ENCODE measurements at places on chromosomes 16 and 17.

DNA sequence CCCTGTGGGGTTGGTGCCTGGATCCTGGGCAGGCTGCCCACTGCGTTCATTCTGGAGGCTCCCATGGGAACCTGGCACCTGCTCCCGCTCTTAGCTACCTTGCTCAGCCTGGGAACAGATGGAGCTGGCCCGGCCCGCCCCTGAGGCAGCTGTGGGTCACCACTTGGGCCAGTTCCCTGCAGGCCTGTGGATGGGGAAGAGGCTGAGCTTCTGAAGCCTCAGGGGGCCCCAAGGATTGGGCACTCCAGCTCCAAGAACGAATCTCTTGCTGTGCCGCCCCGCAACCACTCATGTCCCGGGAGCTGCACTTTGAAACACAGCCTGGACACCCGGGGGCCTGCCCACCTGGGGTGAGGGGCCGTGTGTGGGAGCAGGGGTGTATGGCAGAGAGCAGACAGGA is 37.7 kb downstream of the BAHCC1 start:
- no peak for DNase-seq

- DNase-seq = no peak
These were observed 1.3 kb downstream of the SALL1 start for GRCh38 chr16:51149721-51150164.

DNA sequence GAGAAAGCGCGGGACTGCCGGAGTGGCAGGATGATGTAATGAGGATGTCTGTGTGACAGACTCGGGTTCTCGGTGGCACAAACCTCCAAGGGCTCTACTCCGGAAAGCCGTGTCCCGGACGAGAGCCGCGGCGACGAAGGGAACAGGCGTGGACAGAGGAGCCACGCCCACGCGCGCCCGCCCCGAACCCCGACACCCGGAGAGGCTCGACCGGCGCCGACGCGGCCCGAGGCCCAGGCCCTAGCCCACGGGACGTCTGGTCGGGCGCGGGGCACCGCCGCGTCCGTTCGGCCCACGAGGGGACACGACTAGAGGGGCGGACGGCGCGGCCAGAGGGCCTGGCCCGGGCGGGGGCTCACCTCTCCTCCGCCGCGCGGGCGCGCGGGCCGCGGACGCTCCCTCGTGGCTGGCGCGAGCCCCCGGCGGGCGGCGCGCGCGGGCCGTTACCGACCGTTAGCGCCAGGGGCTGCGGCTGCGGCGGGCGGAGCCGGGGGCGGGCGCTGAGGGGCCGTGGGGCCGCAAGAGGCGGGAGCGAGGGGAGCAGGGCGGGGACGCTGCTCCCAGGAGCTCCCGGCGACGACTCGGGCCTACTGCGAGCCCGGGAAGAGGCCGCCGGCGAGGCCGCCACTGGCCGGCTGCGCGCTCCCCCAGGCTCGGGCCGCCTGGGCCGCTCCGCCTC is 2.1 kb upstream of the IRX5 start:
- DNase-seq = peak; percentile 45

GRCh38 chr16:1172651-1173050 is 19.7 kb downstream of the CACNA1H start:
- no peak for DNase-seq

DNA sequence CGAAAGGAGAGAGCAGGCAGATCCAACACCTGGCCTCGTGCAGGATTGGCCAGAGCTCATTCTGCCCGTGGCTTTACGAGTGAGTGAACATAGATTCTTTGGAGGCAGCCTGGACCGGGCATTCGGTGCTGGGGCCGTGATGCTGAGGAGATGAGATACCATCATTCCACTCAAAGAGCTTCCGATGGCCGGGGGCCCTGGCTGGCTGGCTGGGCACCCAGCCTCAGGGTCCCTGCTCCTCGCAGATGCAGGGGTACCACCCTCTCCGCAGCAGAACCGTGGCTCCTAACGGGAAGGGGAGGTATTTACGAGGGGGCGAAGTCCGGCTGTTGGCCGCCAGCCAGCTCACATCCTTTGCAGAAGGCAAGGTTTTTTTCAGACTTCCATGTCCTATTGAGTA is 66.1 kb upstream of the FOXF1 start:
- no peak for DNase-seq

DNA sequence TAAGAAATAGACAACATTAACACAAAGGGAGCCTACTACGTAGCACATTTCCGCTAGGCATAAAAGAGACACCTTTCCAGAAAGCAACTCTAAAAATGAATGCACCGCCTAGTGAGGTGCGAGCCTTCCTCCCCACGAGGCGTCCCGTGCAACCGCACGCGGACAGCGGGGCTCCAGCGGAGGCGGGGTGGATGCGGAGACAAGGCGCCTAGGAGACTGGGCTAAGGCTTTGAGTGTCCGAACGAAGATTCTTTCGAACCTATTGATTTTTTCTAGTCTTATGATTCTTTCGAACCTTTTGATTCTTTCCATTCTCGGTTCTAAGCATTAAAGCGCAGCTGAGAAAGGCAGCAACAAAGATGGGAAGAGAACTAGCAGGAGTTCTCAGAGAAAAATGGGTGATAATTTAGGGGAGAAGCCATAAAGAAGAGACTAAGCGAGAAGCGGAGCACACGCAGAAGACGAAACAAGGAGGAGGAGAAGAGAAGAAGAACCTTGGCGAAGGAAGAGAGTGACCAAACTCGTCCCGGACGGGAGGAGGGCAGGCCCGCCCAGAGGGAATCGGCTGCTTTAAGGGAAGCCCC is 394 bp upstream of the CPD start:
- DNase-seq = no peak

DNA sequence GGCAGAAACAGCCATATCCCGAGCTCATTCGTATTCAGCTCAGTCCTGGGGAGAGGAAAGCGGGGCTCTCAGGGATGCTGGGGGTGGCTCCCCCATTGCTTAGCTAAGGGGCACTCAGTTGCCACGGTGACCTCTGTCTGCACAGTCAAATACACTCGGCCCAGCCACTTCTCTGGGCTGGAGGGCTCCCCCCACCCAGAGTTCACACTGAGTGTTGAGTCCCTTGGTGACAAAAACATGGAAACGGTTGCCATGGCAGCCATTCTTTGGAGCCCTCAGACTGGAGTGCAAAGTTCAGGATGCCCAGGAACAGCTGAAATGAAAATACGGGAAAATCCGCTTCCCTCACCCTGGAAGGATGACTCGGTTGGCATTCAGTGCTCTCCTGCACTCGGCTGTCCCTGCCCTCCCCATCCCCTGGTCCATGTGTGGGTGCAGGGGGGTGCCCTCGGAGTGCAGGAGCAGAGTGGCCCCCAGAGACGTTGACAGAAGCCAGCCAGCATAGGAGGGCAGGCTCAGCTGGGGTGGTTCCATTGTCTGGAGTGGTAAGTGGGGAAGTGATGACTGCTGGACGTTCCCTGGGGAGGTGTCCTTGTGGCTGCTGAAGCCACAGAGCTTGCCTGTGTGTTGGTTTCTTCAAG is 216.5 kb downstream of the NTN1 start:
- DNase-seq = no peak

DNA sequence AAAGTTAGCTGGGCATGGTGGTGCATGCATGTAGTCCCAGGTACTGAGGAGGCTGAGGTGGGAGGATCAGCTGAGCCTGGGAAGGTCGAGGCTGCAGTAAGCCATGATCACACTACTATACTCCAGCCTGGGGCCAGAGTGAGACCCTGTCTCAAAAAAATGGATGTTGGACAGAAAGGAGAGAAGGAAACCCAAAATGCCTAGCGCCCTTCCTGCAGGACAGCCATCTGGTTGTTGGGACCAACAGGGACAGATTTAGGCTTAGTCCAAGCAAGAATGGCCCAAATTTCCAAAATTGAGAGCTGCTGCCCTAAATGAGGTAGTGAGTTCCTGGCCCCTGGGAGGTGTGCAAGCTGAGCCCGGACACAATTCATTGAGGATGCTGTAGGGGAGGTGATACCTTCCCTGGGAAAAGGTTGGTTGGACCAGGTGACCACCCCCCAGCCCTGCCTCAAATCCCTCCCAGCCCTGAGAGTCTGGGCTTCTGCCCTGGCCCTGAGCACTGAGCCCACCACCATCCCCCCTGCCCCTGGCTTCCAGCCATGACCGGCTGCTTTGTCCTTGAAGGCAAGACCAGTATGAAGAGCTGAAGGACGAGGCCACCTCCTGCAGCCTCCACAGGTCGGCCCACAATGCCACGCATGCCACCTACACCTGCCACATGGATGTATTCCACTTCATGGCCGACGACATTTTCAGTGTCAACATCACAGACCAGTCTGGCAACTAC is 35.1 kb downstream of the IL21R start:
- no peak for DNase-seq

GRCh38 chr16:29111421-29111820 is 126.6 kb downstream of the LAT start:
- DNase-seq = no peak

DNA sequence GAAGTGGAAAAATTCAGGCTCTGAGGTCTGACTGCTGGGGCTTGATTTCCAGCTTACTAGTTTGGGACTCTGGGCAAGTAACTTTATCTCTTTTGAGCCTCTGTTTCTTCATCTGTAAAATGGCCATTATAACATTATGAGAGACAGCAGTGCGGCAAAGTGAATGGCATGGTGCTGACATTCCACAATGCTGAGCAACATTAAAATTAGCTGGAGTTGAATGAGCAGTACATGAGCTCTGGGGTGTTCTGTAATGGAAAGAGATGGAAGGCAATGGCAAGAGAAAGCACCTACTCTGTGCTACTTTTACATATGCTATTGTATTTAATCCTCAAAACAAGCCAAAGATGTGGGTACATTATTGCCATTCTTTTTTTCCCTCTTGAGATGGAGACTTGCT is 535.7 kb upstream of the CDH11 start:
- DNase-seq = no peak

DNA sequence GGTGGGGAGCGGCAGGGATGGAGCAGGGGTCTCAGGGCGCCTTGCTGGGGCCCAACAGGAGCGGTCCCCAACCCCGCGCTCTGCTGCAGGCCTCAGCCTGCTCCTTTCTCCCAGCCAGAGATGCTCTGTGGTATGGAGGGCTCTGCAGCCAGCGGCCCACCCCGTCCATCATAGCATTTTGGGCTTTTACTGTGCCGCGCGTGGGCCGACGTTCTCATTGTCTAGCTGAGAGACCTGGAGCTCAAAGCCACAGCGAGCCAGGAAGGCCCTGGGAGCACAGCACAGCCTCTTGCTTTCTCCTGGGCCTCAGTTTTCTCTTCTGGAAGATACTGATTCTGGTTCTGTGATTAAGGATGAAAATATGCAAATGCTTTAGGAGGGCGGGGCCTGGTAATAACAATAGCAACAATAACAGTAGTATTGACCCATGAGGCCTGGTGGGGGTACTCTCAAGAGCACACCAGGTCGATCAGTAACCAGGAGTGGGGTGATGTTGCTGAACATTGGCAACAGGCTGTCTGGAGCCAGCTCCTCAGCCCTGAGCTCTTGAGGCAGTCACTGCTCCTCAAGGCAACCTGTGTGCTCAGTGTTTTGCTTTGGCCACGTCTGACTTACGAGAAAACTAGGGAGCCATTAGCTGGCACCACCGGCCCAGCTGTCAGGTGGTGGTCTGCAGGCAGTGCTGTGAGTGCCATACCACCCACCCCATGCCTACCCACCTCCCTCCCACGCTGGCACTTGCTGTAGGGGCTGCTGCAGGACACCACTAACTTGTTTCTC is 1.1 kb upstream of the RASD1 start:
- DNase-seq = no peak

DNA sequence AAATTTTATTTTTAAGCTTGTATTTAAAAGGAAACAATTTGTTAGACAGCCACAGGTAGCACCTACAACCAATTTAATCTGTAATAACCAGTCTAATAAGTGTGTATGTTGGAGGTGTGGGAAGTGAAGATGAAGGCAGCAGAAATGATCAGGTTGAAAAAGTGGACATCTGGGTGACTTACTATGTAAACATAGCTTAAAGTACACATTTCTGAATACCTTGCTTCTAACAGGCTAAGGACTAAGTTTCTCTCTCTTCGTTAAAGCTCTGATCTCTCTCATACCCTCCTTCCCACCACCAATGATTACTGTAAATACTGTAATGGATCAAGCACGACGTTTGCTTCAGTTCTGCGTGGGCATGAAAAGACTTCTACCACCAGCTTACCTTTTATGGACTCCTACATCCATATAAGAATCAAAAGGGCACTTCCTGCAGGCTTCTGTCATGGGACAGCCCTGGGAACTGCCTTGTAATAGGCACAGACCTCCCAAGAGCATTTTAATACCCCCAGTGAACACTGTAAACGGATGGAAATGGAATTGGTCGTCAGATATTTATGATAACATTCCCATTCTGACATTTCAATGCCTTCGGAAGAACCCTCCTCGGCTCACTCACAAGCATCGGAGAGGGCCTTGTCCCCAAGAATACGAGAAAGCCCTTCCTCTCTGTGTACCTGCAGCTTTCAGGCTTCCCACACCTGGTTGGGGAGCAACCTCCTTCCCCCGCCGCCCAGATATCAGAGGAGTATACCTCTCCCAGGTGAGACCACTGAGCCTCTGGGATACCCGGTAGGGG is 700 bp downstream of the CCDC43 start:
- no peak for DNase-seq

DNA sequence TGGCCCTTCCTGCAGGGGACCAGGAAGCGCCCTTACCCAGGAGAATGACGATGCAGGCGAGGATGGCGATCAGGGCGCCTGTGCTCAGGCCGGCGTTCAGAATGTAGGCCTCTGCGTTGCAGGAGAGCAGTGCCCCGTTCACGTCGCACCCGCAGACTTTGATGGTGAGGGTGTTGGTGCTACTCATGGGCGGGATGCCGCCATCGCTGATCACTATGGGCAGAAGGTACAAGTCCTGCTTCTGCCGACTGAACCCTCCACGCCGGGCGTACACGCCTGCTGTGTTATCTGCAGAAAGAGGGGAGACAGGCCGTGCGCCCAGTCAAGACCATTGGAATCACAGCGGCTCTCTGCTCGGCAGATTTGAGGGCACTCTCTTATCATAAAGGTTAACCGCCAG is 171.1 kb downstream of the CDH11 start:
- no peak for DNase-seq

DNA sequence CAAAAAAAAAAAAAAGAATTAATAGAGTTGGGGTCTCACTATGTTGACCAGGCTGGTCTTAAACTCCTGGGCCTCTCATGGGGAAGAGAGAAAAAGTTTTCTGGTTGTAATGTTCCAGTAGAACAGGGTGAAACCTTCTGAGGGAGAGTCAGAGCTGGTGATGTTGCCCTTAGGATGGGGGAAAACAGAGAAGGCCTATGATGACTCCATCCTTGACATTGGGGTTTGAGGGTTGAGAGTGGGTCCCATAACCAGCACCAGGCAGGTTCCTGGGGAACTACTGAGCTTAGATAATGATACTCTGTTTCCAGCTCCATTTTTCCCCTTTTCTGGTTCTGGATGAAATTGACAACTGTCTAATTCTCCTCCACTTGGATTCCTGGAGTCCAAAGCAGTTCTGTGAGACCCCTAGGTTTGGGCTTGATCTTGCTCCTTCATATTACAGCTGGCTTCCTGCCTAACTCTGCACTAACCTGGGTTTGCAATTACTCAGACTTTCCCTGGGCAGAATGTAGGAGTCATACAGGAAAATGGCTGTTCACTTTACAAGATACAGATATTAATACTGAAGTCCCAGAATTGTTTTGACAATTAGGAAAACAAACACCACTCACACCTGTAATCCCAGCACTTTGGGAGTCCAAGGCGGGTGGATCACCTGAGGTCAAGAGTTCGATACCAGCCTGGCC is 62.8 kb upstream of the B4GALNT2 start:
- no peak for DNase-seq

All from HuH-7.5 (cell line).